ENCODE measurements at places on chromosomes 7 and 10.

- DNase-seq: no peak
Measured at GRCh38 chr10:113278664-113279063, 274.2 kb upstream of the HABP2 start.

- DNase-seq: no peak
Measured at GRCh38 chr10:76459016-76459730, 1027.7 kb downstream of the LRMDA start.

DNA sequence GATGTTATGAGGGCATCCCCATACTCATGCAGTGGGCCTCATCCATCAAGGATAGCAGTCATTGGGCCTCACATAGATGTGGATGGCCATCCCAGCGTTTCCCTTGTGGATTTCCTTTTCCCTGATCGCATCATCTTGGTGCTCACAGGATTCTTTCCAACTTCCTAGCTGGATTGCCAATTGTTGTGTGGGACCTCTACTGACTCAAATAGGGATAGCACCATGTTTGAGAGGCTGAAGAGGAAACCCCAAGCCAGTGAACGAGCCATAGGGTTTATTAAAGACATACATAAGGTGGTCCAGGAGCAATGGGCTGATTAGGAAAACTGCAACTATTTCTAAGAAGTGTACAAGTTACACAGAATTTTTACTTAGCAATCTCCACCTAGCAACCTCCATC, 21.8 kb downstream of the ASZ1 start:
- no peak for DNase-seq

- DNase-seq: no peak
Measured at GRCh38 chr7:152189061-152189460, 163.6 kb downstream of the GALNT11 start.

DNA sequence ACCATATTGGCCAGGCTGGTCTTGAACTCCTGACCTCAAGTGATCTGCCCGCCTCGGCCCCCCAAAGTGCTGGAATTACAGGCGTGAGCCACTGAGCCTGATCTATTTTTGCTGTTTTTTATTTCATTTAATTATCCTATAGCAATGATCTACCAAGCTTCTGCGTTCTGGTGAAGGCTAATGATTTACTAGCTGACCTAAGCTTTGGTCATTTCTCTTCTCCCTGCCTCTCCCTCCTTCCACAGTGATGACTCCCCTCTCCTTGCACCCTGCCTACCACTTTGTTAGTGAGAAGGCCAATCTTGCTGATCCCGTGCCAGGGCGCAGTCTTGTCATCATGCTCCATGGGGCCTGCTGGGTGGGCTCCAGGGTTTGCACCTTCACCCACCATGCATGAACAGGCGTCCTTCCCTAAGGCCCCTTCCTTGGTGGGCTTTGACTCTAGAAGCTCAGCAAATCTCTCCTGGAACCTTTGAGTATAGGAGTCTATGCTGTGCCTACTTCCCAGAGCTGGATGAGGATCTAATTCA, 11.9 kb upstream of the ZCCHC24 start:
- DNase-seq: no peak

GRCh38 chr7:7671361-7671760, 30.8 kb downstream of the UMAD1 start:
- DNase-seq: no peak

GRCh38 chr10:30300728-30301127, 48.4 kb downstream of the MTPAP start:
- DNase-seq: no peak

GRCh38 chr7:142338633-142339501, 81.0 kb upstream of the PRSS58 start:
- DNase-seq: no peak

DNA sequence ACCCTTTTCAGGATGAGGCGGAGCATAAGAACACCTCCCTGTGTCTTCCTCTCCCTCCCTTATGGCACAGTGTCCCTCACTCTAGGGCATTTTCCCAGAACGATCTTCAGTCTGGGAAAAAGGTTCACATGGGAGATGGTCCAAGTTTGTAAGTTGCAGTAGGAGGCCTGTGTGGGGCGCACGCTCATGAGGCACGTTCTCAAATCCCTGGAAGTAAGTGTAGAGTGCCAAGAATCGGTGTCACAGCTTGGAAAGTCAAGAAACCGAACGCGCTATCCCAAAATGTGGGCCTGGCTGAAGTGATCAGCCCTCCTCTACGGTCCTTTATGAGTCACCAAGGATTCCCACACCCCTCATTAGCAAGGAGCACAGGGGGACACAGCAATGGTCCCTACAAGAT, 23.9 kb upstream of the SMARCD3 start:
- DNase-seq: no peak

DNA sequence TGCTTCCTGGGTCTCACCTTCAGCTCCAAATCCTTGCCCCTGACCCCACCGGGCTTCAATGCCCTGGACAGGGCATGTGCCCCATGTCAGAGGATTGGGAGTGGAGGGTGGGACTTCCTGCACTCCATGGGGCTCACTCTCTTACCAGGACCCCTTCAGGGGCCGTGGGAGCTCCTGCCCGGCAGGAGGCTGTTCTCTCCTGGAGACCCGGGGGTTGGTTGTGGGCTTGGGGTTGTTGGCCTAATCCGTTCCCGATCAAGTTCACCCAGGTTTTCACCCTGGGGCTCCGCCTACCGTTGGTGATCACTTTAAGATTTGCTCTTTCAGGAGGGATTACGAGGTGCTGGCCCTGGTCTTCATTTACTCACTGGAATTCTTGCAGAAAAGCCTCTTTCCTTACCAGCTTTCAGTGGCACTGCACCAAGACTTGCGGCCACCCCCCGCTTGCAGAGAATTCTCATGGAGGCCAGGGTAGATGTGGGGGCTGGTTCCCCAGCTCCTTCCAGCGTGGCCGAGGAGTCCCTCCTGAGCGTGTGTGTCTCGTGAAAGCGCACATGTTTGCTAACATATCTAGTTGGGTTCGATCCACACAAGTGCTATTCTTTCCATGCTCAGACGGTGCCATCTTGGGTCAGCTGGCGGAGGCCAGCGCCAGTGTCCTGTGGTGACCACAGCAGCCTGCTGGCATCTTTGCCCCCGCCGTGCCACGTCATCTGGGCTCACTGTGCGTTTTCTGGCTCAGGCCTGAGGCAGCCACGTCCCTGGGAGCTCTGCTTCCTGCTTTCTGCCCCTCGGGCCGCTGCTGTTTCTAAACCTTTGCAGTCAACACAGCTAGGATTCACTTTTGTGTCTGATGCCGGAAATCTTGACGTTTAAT, 15.6 kb downstream of the PWWP2B start:
- DNase-seq: no peak

GRCh38 chr7:131381069-131381838, 53.6 kb downstream of the MKLN1 start:
- no peak for DNase-seq

DNA sequence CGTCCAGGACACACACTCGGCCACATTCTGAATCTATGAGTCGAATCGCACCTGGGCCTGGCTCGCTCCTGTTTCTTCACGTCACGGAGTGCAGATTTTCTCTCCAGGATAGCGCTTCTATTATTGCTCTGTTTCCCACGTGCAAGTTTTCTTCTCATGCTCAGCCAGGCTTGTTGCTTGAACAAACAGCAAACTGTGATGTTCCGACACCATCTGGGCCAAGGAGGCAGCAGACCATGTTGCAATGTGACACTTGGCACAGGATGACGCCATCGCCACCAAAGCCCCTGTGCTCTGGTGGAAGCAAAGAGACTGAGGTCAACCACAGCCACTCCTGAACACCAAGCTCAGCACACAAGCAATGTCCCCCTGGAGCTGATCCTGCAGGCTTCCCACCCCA, 507.1 kb upstream of the ADARB2 start:
- DNase-seq: no peak

GRCh38 chr10:60654813-60655464, 123.3 kb upstream of the CDK1 start:
- DNase-seq: no peak

- DNase-seq: no peak
Measured at GRCh38 chr10:18501629-18502028, 149.8 kb downstream of the NSUN6 start.

DNA sequence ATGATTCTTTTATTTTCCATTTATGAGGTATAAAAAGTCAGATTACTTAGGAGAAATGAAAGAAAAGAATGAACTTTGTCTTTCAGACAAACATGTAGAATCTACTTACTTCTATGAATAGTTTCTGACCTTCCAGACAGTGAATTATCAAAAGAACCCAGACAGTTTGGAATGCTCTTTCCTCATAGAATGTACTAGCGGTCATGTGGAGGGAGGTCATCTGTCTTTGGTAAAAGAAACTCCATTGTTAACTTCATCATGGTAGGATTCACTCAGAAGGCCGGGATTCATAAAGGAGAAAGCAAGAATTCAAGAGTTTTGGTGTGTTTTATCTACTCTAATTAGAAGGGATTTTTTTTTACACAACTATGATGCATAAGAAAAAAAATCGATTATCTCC, 144.8 kb upstream of the ZNF804B start:
- DNase-seq: no peak

DNA sequence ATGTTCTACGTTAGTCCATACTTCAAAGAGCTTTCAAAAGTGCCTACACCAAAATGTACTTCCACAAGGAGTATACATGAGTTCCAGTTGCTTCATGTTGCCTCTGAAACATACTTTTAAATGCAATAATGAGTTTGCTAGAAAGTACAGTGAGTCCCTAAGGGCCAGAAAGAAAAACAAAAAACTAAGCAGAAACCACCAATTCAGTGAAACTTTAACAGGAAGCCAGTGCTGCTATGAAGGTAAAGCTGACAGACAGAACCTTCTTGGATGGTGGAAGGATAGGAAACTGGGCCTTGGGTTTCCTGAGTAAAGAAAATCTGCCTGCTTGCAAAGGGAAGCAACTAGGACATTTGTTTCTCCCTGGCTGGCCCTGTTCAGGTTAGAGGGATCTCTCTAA, 104.2 kb downstream of the CTTNBP2 start:
- DNase-seq: no peak
